ENCODE measurements at places on chromosomes 13 and 19.

DNA sequence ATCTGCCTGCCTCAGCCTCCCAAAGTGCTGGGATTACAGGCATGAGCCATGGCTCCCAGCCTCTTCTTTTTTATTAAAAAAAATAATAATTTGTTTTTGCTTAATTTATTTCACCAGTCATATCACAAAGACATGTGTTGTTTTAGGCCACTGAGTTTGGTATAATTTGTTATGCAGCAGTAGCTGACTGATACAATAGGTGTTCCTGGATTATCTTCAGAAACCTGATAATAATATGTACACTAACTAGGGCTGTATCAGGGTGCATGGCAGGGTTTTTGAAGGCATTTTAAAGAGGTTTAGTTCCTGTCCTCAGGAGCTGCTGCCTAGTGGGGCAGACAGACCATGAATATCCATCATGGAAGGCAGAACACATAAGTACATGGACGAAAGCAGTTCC is 9.5 kb upstream of the CSNK1G2 start:
- DNase-seq: no peak

DNA sequence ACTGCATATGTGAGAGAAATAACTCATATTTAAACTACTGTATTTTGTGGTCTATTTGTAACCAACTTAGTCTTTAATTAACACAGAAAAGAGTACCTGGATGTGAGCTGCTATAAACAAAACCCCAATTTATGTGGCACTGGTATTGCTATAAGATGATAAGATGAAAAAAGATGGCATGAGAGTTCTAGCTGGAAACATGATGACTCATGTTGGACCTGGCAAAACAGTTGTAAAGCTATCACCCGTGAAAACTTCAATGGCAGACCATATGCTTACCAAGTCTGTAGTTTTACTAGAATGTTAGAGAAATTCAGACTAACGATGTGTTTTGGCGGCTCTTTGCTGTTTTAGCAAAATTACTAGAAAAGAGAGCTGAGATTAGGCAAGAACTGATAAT is 69.6 kb upstream of the PCDH9 start:
- DNase-seq: no peak

DNA sequence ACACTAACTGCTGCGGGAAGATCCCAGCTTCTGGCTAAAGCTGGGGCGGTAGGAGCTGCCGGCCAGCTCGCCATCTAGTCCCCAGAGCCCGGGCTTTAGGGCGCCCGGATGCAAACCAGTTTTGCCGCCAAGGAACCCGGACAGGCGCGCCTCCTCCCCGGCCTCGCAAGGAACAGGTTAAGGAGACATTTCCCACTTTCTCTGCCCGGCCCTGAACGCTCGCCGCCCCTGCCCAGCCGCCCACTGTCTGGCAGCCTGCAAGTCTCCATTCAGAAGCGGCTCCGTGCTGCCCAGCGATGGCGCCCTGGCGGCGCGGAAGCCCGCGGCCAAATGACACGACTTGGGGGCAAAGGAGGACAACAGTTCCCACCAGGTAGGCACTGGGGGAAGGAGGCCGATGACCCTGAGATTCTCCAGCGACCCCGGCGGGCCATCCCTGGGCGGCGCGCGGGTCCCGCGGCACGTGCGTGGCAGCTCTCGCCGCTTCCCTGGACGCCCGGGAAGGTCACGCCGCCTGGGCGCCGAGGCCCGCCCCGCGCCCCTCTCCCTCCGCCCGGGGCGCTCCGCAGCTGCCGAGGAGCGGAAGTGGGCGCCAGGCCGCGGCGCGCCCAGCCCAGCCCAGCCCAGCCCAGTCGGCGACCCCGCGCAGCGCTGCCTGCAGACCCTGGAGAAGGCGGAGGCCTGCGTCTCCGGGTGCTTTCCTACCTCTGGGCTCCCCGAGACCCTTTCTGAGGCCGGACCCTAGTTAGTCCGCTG is 42.2 kb upstream of the HNRNPA1L2 start:
- no peak for DNase-seq

- DNase-seq: no peak
Observed at GRCh38 chr19:8643860-8644653, 13.6 kb downstream of the NFILZ start.

DNA sequence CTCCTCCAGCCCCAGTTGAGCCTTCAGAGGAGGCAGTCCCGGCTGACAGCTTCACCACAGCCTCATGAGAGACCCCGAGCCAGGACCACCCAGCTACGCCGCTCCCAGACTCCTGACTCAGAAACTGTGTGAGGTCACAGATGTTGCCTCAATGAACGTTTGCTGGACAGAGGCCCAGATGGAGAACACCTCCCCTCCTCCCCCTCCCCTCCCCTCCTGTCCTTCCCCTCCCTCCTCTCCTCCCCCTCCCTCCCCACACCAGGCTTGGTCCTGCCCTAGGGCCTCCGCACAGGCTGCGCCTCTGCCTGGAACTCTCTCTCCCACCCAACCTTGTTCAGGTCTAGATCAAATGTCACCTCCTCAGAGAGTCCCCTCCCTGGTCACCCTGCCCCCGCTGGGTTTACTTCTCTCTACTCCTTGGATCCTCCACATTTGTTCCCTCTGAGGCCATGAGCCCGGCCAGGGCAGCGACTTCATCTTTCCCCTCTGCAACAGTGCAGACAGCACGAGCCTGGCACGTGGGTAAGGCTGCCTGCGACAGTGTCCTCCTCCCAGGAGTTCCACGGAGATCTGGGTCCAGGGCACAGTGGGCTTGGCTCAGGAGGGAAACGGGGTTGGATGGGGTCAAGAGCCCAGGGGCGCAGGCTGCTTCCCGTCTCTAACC is 17.4 kb downstream of the PIP5K1C start:
- no peak for DNase-seq

DNA sequence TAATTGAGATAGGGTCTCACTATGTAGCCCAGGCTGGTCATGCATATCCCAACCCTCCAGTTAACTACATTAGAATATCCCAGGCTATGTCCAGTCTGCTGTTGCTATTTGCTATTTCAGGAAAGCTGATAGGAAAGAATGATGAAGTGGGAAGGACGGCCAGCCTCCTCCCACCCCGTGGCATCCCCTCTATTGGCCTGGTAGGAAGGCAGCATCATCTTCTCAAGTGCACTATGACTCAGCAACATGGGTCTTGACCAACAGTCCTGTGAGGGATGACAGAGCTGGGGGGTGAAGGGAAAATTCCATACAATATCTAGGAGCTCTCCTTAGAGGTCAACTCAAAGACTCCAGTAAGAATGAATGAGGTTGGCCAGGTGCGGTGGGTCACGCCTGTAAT is 48.0 kb upstream of the ABCC4 start:
- DNase-seq: no peak

- DNase-seq: no peak
Observed at GRCh38 chr13:72805676-72806346, 23.9 kb downstream of the PIBF1 start.

All from tibial nerve (tissue), 4 donors.